ENCODE measurements at places on chromosomes 1 and 21.

- DNase-seq = no peak
These were observed 19.1 kb downstream of the NME7 start for GRCh38 chr1:169348383-169349036.

DNA sequence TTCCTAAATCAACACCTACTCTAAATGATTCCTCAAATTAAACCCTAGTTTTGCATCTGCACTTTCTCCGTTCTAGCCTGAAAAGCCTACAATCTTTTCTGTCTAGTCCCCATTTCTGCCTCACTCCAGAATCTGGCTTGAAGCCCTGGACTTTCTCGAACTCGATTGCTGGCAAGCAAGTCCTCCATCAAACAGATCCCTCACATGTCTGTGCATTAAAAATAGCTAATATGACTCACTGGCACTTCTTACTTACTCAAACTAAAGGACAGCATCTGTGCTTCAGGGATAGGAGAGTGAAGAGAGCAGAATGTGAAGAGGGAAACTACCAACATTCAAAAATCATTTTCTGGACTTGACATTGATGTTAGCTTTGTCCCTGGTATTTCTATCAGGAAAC, 51.8 kb upstream of the CXADR start:
- DNase-seq = no peak

- no peak for DNase-seq
These were observed 15.1 kb downstream of the TRIM45 start for GRCh38 chr1:117106478-117106877.

GRCh38 chr1:206704226-206704625, 19.5 kb downstream of the MAPKAPK2 start:
- no peak for DNase-seq

DNA sequence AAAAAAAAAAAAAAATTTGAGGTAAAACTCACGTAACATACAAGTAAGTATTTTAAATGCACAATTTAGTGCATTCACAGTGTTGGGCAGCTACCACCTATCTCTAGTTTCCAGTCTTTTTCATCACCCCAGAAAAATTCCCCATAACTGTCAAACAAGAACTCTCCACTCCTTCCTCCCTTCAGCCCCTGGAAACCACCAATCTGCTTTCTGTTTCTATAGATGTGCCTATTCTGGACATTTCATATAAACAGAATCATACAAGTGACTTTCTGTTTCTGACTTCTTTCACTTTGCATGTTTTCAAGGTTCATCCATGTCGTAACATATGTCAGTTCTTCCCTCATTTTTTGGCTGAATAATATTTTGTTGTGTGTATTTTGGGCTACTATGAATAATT, 24.9 kb upstream of the ETS2 start:
- no peak for DNase-seq

DNA sequence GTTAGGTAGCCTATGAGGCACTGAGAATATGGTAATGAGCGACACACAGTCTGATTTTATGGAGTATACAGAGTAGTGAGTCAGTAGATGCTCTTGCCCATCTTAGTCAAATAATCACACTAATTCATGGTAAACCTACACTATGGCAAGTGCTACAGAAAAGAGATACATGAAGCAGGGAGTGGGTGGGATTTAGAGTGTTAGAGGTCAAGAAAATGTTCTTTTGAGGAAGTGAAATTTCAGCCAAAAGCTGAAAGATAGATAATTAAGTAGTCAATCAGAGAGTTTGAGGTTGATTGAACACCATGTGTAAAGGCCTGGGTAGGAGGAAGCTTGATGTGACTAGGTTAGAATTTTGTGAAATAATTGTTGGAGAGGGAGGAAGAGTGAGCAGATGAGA, 14.7 kb downstream of the MDM4 start:
- DNase-seq = no peak

DNA sequence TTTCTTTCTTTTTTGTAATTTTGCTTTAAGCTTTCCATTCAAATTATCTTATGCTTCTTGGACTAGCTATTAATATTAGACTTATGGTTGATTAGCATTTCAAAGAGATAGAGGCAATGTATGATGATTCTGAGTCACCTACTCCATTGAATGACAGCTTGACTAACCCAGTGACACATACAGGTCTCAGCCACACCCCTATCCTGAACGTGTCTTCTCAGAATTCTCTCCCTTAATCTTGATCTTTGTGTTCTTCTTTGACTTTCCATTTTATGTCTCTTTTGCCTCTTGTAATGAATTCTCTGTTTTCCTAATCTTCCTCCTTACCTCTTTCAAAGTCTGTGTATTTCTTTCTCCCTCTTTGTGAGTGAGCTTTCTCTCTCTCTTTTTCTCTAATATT, 241.1 kb downstream of the PDE4B start:
- no peak for DNase-seq

DNA sequence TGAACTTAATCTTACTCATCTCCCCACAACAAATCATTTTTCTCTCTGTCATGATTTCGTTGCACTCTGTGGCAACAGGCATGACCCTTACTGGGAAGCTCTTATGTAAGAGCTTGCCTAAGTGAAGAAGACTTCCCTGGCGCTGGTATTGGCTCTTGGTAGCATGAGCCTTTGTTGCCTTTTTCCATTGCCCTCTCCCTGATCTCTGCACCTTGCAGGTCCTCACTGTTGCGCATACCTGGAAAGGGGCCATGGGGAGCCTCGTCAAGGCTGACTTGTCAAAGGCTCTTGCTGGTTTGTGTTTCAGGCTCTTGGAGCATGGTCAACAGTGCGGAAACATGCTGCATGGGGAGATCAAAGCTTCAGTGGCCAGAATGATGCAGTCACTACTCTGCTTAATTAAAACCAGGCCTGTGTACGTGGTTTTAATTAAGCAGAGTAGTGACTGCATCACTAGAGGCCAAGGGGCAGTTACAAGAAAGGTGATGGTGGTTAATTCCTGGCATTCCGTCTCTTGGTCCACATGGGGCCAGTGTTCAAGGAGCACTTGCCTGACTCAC, 141.3 kb downstream of the SPATA46 start:
- no peak for DNase-seq

GRCh38 chr21:28086861-28087581, 905.7 kb downstream of the LTN1 start:
- no peak for DNase-seq

DNA sequence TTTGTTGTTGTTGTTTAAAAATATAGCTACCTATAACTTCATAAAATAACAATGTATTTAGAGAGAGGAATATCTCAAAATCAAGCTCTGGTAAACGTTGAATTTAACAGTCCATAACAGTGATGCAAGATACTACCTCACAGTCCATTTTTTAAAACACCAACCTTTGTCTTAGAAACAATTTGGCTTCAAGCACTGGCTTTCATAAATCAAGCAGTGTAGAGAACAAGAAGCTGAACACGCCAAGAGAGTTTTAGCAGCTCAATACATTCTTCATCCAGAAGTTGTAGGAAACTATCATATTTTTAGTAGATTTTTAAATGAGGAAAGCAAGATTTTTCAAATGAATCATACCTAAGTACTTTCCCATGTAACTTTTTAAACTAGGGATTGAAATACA, 334.3 kb upstream of the ADAMTS5 start:
- no peak for DNase-seq

DNA sequence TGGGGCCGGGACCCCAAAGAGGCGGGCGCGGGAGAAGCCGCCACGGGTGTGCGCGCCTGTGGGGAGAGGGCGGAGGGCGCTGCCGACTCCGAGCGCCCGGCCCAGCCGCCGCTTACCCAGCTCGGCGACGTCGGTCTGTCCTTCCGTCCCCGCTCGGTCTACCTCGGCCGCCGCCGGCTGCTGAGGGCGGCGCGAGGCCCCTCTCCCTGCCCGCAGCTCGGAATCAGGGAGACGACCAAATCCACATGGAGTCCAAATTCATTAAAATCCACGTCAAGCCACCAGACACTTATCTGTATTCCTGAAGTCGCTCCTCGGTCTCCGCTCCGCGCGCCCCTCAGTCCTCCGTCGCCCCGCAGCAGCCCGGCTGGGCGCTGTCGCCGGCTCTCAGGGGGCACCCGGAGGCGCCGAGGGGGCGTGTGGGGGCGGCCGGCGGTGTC, 637 bp downstream of the PLXNA2 start:
- no peak for DNase-seq

GRCh38 chr1:241639623-241640148, 483 bp downstream of the CHML start:
- no peak for DNase-seq

- DNase-seq = no peak
These were observed 22.3 kb upstream of the RGS16 start for GRCh38 chr1:182626527-182626926.

DNA sequence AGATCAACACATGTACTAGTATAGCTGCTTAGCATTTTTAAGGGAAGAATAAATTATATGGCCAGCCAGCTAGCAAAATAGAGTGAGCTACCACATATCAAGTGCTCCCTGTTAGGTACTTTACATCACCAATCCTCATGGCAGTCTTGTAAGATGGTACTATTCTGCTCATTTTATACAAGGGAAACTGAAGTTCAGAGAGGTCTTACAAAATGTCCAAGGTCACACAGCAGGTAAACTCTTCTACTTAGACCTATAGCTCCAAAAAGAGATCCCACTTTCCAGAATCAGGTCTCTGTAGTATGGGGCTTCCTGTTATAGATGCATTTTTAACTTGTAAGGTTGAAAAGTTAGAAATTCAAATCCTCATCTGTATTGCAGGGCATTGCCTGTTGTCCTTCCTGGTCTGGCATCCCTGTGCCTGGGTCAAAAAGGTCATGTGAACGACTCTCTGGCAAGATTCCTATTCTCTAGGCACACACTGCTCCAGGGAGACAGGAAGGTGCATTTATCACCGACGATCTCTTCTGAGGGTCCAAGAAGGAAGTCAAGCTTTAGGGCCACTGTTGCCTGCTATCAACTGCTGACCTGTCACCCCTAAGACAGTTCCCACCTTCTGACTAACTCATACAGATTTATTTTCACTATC, 41.1 kb downstream of the TRIT1 start:
- DNase-seq = no peak

- DNase-seq = no peak
These were observed 79.4 kb downstream of the IVNS1ABP start for GRCh38 chr1:185237661-185238060.

- DNase-seq = no peak
These were observed 65.2 kb downstream of the SIK1 start for GRCh38 chr21:43361493-43362296.

DNA sequence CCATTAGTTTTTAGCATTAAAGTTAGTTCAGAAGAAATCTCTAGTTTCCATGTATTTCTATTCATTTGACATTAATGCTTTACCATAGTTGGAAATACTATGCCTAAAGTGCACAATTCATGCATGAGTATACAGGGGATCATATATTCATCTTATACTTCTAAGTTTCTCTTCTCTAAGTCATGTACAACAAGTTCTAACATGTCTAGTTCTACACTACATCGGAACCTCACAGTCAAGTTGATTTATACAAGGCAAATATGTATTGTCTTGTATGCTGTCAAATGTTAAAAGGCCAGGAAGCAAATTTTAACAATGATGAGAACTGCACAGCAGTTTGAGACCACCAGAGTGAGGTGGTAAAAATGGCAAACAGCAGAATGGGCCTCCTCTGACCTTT, 22.9 kb upstream of the MOB3C start:
- DNase-seq = no peak

DNA sequence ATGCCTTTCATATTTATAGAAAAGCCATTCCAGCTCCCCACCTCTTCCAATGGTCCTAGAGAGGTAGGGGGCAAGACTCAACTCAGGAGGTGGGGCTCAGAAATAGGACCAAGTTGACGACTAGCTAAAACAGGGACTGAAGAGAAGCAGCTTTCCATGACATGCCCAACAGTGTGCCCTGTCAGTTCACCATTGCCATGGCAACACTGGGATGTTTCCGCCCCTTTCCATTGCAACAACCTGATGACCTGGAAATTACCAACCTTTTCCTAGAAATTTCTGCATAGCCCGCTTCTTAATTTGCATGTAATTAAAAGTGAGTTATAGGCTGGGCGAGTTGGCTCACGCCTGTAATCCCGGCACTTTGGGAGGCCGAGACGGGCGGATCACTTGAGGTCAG, 22.4 kb upstream of the INTS3 start:
- DNase-seq = no peak

DNA sequence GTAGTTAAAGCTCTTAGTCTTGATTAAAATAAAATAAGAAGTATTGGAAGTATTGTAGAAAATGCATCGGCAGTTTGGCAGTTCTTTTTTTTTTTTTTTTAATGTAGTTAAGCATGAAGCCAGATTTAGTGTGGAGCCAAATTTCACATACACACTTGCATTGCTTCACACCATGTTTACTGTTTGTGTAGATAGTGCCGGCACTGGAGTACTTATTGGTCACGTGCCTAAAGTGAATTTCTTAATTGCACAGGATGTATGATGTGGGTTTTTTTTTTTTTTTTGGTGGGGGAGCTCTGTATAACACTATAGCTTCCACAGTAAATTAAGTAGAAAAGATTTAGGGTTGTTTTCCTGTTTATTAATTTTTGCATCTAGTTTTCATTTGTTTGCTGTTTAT, 21.2 kb upstream of the TMEM61 start:
- no peak for DNase-seq

DNA sequence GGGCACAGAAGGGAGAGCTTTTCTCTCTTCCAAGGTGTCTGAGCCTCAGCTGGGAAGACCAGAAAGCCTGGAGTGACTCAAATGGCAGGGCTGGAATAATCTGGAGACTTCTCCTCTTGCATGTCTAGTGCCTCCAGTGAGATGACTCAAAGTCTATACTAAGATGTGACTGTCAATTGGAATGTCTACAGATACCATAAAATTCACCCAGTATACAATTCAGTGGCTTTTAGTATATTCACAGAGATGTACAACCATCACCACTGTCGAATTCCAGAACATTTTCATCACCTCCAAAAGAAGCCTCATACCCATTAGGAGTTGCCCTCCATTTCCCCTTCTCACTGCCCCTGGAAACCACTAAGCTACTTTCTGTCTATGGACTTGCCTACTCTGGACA, 47.9 kb upstream of the CNN3 start:
- no peak for DNase-seq

DNA sequence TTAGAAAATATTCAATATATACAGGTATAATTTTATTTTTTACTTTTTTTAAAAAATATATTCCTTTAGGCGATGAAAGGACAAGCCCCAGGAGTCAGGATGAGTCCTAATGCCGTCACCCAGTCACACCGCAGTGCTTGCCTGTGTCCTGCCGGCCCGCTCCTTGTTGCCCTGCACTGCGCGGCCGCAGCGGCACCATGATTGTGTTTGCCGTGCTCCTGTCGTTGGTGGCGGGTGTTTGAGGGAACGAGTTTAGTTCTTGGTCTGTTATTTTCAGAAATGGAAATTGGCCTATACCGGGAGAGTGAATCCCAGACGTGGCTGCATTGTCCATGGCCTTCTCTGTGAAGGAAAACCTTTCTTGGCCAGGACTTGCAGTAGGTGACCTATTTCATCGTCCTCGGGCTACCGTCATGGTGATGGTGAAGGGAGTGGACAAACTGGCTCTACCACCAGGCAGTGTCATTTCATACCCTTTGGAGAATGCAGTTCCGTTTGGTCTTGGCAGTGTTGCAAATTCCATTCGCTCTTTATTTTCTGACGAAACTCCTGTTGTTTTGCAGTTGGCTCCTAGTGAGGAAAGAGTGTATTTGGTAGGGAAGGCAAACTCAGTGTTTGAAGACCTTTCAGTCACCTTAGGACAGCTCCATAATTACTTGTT, 45.9 kb upstream of the CRB1 start:
- no peak for DNase-seq

- no peak for DNase-seq
These were observed 15.7 kb downstream of the TM2D1 start for GRCh38 chr1:61708953-61709907.

All from activated T-helper 1 cell treated with anti-CD3 and anti-CD28 coated beads, Interleukin-2, amount 50 U/mL, for 16 hours (primary cell).